CD4-positive, CD25-positive, alpha-beta regulatory T cell (primary cell): ENCODE measurements at places on chromosomes 2 and 18.

GRCh38 chr2:216389570-216389969 is 17.3 kb upstream of the MARCHF4 start:
- DNase-seq: no peak

GRCh38 chr2:72293620-72294019 is 146.0 kb upstream of the CYP26B1 start:
- no peak for DNase-seq

DNA sequence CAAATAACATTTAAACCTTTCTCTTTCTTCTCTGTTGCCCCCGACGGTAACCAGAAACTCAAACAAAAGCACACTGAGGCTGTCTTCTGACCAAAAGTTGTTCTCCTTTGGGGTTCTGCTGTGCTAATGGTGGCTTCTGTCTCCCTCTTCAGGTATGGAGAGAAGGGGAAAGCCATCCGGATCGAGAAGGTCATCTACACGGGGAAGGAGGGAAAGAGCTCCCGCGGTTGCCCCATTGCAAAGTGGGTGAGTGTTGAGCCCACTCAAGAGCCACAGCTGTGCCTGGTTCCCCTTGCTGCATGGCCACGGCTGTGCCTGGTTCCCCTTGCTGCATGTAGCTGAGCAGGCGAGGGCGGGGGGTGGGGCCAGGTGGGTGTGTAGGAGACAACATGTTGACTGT is 67.4 kb downstream of the BOLA3 start:
- DNase-seq: no peak

- no peak for DNase-seq
Observed at GRCh38 chr2:105396254-105397024, 2.4 kb downstream of the FHL2 start.

DNA sequence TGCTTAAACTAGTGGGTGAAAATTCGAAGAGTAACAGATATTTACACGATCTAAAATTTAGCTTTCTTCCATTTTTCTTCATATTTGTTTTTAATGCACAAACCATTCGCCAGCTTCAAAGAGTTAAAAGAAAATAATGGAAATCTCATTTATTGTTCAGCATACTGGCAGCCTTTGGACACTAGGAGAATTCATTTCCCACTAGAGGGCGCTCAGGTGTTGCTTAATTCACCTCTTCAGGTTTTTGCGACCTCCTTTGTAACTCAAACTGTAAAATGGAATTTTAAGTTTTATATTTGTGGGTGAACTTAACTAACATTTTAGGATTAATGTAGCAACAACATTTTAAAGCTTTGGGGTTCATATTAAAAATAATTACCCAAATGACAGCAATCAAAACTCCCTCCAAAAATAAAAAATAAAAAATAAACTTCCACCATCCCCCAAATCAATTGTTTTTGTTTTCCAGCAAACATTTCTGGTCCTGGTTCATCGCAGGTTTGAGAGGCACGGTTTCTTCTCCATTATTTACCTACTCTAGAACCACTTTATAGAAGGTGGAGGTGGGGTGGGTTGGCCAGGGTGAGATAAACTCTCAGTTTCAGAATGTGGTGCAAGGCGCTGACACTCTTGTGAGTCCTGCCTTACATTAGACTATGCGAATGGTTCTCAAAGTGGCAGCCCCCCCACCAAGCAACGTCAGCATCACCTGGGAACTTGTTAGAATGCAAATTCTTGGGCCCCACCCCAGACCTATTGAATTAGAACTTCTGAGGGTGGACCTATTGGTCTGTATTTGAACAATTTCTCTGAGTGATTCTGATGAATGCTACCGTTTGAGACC is 24.7 kb upstream of the PNPT1 start:
- DNase-seq: peak; percentile 55

GRCh38 chr2:3487028-3487425 is 32.3 kb downstream of the ADI1 start:
- DNase-seq: no peak

DNA sequence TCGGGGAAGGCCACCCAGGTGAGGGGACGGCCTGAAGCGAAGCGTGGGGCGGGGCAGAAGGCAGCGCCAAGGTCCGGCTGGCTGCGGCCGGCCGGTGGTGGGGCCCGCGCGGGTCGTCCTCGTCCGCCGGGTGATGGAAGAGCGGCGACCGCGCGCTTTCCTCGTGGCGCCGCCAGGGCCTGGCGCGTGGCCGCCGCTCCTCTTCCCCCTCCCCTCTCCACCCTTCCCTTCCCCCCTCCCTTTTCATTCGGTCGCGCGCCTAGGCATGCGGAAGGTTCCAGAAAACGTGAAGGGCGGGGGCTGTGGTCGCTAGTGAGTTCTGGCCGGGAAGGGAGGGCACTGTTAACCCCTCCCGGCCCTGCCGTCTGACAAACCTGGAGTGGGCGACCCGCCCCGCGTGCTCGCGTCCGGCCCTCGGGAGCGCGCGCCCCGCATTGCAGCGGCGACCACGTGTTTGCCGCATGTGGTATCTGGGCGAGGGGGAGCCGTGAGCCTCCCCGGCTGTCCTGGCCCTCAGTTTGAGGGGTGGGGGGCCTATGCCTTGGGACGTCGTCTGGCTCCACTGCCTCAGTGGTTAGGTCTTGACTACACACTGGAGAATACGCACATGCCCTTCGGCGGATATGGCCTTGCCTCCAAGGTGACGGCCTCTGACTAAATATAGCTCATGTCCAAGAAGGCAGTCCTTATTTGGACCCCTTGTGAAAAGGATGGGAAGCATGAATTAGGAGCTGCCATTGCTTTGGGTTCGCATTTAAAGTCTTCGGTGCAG is 579 bp downstream of the MAT2A start:
- peak; percentile 77 for DNase-seq

DNA sequence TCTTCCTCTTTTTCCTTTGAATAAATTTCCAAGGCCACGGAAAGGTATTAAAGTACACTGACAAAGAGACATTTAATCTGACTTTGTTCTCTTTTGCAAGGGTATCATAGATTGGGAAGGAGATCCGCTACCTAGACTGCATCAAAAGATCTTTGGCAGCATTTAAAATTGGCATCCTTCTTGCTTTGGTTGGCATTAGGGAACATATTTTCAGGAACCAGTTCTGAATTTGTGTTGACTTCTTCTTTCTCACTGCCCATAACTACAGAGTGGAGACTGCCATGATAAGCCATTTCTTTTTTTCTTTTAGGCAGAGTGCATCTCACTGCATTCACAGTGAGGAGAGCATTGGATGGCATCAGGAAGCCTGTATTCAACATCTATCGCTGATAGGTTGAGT is 83.4 kb downstream of the DOCK10 start:
- DNase-seq: no peak

GRCh38 chr2:25738383-25739343 is 65.3 kb upstream of the DTNB start:
- DNase-seq: no peak
